Activated T-helper 17 cell treated with anti-CD3 and anti-CD28 coated beads, Interleukin-2, amount 50 U/mL, for 72 hours (primary cell): ENCODE measurements at places on chromosomes 4 and X. TPM values are rescaled to one million over a fixed set of nuclear protein-coding genes. Genes with fewer than 3 reads are reported as not detected.

DNA sequence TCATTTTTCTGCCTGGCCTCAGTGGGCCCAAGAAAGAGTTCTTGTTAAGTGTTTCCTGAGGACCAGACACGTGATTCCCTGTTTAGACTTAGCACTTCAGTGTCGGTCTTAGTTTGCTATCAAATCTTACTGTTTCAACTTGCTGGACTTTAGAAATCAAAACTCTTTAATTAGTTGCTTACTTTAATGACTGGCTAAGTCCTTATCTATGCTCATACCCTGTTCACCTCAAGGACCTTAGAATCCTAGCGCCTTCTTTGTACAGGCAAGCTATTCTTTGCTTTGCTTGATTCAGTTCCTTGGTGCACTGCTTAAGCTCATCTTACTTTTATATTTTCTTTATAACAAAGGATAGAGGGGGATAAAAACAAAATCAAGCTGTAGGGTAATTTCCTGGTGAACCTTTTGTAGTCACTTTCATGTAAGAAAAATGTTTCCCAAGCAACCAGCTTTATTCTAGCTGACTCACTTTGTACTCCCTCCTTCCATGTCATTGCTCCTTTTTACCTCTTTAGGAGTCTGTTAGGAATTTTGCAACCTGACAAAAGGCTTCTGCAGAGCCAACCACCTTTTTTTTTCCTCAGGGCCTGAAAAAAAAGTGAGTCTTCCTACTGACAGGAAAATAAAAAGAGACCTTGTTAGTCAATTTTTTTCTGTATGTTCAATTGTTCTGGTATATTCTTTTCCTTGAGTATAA, 14.7 kb downstream of the WDR44 start:
- no peaks in the 10 kb centered on the region for H3K27me3 ChIP-seq
- H3K27ac ChIP-seq: no peak overlapping the region
- no peak overlapping the region for H3K4me3 ChIP-seq

- H3K4me1 ChIP-seq: no peaks in the 10 kb centered on the region
- peaks cover 24% of the 10 kb centered on the region for H3K36me3 ChIP-seq
- ATAC-seq: peak; percentile 24
- H3K4me3 ChIP-seq: no peak overlapping the region
Observed at GRCh38 chr4:74451214-74451661, 6.3 kb downstream of the AREG start.

IL15 gene
- 3.4 TPM for total RNA-seq

GRCh38 chrX:53022381-53022780, 26.2 kb upstream of the GPR173 start:
- no peak overlapping the region for H3K4me3 ChIP-seq
- H3K27ac ChIP-seq: no peak overlapping the region
- H3K27me3 ChIP-seq: no peaks in the 10 kb centered on the region

- peaks cover 3% of the 10 kb centered on the region for H3K27me3 ChIP-seq
- H3K27ac ChIP-seq: no peak overlapping the region
- no peaks in the 10 kb centered on the region for H3K4me1 ChIP-seq
- H3K4me3 ChIP-seq: no peak overlapping the region
- ATAC-seq: peak; percentile 29
Observed at GRCh38 chr4:163895378-163896005, 401.0 kb downstream of the TMA16 start.

- ATAC-seq: no peak
- no peaks in the 10 kb centered on the region for H3K4me1 ChIP-seq
- no peak overlapping the region for H3K27ac ChIP-seq
- H3K36me3 ChIP-seq: no peaks in the 10 kb centered on the region
Observed at GRCh38 chr4:153013202-153013977, 77.3 kb downstream of the FHDC1 start.

DNA sequence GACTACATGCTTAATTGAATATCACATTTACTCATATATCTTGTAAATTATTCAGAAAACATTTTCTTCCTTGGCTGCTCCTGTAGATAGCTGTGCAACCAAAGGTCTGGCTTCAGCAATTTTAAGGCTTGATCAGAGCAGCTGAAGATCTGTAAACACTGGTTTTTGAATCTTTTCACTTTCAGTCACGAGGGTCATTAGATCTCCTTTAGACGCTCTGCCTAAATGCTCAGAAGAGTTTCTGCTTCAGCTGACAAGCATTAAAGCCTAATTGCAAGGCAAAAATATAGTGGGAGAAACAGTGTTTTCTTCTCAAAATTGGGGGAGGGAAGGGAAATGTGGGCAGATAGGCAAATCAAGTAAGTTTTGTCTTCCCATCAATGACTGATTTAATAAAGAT, 25.7 kb downstream of the TRPC5 start:
- H3K4me3 ChIP-seq: no peak overlapping the region
- H3K36me3 ChIP-seq: no peaks in the 10 kb centered on the region
- no peak overlapping the region for H3K27ac ChIP-seq
- ATAC-seq: no peak
- no peaks in the 10 kb centered on the region for H3K4me1 ChIP-seq

PABPC1L2B gene
- total RNA-seq: not detected

- no peak for ATAC-seq
- no peaks in the 10 kb centered on the region for H3K4me1 ChIP-seq
- H3K4me3 ChIP-seq: no peak overlapping the region
- no peaks in the 10 kb centered on the region for H3K36me3 ChIP-seq
Observed at GRCh38 chr4:108783665-108784463, 21.0 kb upstream of the ETNPPL start.

- H3K27me3 ChIP-seq: no peaks in the 10 kb centered on the region
- H3K4me1 ChIP-seq: no peaks in the 10 kb centered on the region
- ATAC-seq: no peak
- H3K4me3 ChIP-seq: no peak overlapping the region
- H3K36me3 ChIP-seq: no peaks in the 10 kb centered on the region
Observed at GRCh38 chrX:126994032-126994600, 174.6 kb downstream of the PRR32 start.

GRCh38 chr4:114038762-114039387, 59.4 kb upstream of the ARSJ start:
- no peak overlapping the region for H3K27ac ChIP-seq
- no peak for ATAC-seq
- no peak overlapping the region for H3K4me3 ChIP-seq
- H3K36me3 ChIP-seq: no peaks in the 10 kb centered on the region
- peaks cover 13% of the 10 kb centered on the region for H3K4me1 ChIP-seq

- H3K4me3 ChIP-seq: no peak overlapping the region
- no peak overlapping the region for H3K27ac ChIP-seq
- H3K27me3 ChIP-seq: peaks cover 15% of the 10 kb centered on the region
- ATAC-seq: no peak
- H3K36me3 ChIP-seq: no peaks in the 10 kb centered on the region
Observed at GRCh38 chr4:155818639-155819038, 47.4 kb downstream of the ASIC5 start.

GRCh38 chr4:148438047-148438446, 4.2 kb downstream of the NR3C2 start:
- H3K27ac ChIP-seq: no peak overlapping the region
- ATAC-seq: no peak
- H3K27me3 ChIP-seq: no peaks in the 10 kb centered on the region
- H3K36me3 ChIP-seq: peaks cover 25% of the 10 kb centered on the region
- peaks cover 22% of the 10 kb centered on the region for H3K4me1 ChIP-seq

ADH4 gene
- not detected for total RNA-seq

DNA sequence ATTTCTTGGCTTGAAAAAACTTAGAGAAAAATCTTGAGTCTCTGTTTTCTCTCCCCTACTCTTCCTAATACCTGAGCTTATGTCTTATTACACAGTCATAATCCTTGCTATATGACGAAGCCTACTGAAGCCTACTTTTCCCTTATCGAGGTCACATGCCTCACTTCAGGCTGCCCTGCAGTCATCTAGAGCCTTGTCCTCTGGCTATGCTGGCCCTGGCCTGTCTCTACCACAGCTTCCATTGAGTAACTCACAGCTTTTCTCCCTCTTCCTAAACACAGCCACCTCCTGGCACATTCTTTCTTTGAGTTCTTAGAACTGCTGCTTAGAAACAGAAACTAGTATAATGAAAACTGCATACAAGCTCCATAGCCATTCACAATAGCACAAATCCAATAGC, 1698.3 kb downstream of the STIM2 start:
- no peaks in the 10 kb centered on the region for H3K27me3 ChIP-seq
- no peaks in the 10 kb centered on the region for H3K36me3 ChIP-seq

DNA sequence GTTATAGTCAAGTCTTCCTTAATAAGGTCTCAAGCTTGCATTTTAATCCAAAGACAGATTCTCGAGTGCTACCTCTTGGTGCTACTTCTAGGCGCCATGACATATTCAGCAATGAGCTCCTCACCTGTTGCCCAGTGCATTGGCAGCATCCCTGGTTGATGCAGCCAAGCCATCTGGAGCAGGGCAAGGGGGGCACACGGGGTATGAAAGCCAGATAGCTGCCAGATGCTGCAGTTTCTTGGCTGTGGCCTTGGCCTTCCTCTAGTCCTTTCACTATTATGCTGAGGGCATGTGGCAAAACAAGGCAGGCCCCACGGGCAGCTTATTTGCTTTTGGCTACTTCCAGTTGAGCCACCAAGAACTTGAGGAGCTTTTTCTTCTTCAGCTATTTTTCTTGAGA, 168.6 kb upstream of the PGRMC2 start:
- H3K4me3 ChIP-seq: no peak overlapping the region
- no peak overlapping the region for H3K27ac ChIP-seq
- H3K4me1 ChIP-seq: peaks cover 5% of the 10 kb centered on the region
- no peaks in the 10 kb centered on the region for H3K36me3 ChIP-seq
- H3K27me3 ChIP-seq: no peaks in the 10 kb centered on the region
- no peak for ATAC-seq

DNA sequence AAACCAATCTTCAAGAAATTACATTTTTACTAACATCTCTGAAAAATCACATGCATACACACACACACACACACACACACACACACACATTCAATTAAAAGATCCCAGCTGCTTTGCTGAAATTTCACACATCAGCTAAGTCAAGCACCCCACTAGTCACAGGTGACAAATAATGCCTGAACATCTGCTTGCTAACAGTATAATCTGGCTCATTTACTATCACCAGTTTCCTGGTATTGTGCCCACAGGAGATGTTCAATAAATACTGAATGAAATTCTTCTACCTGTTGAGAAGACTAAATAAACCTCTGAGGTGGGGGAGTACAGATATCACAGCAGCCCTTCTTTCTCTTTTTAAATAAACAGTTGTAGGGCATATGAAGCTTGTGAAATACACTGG, 994.0 kb downstream of the ARAP2 start:
- no peaks in the 10 kb centered on the region for H3K27me3 ChIP-seq
- H3K36me3 ChIP-seq: no peaks in the 10 kb centered on the region
- no peak for ATAC-seq
- no peaks in the 10 kb centered on the region for H3K4me1 ChIP-seq

FAM149A gene
- 0.28 TPM for total RNA-seq
